ENCODE measurements at places on chromosomes 11 and 22.

DNA sequence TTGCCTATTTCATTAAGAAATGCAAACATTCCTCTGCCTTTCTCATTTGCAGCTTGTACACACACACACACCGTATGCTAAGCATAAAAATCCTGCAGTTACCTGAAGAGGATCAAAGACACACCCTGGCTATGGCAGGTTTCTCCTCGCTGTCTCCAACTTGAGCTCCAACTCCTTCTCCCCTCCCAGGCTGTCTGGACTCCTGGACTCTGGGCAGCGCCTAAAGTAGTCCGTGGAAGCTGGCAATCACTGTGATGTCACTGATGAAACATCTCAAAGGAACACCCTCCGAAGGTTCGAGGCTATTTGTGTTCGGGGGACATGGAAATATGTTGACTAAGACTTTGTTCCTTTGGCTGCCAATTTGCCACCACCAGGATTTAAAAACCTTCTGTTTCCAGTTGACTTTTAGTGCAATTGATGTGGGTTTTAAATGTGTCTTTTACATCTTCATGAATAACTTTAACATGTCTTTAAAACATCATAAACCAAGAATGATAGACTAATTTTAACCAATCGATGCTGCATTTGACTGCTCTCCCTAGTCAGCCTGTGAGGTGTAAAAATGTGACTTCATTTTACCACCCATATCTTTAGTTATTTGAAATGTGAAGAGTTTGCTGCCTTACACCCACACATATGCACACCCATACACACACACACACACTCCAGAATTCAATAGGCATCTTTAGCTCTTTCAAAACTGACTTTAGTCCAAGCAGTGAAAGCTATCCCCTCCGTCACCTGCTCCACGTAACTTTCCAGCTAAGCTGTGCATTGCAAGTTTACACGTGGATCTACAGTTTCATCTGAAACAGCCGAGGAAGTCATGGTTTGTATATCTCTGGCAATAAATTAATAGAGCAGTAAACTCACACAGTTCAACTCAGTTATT, at the start of gene SLN:
TSS of gene SLN (minus strand) at position 196 of the 895 bp plus-strand sequence.
- DNase-seq = no peak

DNA sequence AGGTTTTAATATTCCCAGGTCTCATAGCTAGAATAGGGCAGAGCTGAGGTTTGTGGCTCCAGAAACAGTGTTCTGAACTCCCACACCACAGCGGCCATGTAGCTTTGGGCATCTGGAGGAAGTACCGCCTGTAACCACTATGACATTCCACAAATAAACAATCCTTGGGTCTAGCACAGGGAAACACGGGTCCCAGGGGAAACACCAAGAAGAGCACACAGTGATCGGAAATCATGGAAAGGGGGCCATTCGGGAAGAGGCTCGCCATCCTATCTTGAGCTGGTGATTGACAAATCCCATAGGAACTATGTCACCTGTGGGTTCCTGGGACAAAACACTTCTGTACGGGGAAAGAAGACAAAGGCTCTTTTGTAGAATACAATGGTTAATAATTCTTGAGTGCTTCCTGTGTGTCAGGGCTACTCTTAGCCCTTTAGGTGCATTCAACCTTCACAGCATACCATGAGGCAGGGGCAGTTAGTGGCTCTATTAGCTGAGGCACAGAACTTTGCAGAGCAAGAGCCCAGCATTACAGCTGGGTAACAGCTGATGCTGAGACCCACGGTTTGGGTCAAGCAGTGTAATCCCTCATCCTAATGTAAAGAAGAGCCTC, 514.2 kb downstream of the NTM start:
- peak; percentile 47 for DNase-seq

DNA sequence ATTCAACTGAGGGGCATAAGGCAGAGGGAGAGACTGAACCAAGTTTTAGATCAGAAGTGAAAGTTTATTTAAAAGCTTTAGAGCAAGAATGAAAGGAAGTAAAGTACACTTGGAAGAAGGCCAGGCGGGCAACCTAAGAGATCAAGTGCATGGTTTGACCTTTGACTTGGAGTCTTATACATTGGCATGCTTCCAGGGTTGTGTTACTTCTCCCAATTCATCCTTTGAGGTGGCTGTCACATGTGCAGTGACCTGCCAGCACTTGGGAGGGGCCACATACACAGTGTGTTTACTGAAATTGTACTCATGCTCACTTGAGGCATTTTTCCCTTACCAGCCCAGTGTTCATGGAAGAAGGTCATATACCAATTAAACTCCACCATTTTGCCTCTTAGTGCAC, 30.4 kb downstream of the CYP2R1 start:
- no peak for DNase-seq

DNA sequence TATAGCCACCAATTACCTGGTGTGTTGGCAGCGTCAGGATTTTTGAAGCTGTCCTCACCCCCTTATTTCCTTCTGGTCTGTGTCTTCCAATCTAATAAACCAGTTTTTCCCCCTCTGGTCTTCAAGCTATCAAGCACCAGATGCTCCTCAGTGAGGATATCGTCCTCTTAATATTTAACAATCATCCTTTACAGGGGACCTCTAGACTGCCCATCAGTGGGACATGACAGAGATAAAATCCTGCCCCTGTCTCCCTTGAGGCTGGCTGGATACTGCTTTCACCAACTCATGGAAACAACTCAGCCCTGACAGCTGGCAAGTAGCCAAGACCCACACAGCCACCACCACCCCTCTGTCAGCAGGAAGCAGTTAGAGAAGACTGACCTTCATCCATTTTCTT, 421.0 kb upstream of the API5 start:
- DNase-seq = no peak

GRCh38 chr22:37801946-37802309, 5.8 kb upstream of the GCAT start:
- no peak for DNase-seq

GRCh38 chr22:28711341-28711740, 30.3 kb downstream of the CHEK2 start:
- DNase-seq = no peak

DNA sequence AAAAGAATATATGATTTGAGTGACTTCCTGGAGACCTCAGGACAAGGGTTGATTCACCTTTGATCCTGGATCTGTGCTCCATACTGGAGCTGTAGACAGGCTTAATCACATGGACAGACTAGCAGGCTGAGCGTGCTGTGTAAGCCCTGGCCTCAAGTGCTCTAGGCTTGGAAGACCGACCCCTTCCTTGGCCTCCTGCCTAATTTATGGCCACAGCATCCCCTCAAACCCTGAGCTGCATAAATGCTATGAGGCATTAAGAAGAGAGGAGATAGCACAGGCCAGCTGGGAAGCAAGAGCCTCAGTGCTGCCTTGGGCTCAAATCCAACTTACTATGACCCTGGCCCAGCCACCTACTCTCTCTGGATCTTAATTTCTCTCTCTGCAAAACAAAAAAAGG, 385.1 kb downstream of the BUD13 start:
- DNase-seq = no peak

GRCh38 chr22:23054531-23055257, 15.6 kb upstream of the GNAZ start:
- no peak for DNase-seq

Data from M059J (cell line).